ENCODE measurements at places on chromosomes 2 and 18.

DNA sequence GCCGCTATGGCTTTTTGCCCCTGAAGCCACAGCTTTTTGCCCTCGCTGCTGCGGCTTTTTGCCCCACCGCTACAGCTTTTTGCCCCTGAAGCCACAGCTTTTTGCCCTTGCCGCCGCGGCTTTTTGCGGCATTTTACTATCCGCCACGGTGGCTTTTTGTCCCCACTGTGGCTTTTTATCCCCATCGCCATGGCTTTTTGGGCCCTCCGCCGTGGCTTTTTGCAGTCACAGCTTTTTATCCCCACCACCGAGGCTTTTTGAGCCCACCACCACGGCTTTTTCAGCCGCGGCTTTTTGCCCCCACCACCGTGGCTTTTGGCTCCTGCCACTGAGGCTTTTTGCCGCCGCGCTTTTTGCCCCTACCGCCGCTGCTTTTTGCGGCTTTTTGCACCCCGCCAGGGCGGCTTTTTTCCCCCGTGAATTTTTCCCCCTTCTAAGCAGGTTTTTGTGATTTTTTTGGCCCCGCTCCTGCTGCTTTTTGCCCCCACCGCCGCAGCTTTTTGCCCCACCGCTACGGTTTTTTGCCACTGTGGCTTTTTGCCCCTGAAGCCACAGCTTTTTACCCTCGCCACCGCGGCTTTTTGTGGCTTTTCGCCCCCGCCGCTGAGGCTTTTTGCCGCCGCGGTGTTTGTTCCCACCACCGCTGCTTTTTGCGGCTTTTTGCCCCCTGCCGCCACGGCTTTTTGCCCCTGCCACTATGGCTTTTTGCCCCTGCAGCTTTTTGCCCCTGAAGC, 2797.2 kb upstream of the TEKT4 start:
- DNase-seq, result no peak

DNA sequence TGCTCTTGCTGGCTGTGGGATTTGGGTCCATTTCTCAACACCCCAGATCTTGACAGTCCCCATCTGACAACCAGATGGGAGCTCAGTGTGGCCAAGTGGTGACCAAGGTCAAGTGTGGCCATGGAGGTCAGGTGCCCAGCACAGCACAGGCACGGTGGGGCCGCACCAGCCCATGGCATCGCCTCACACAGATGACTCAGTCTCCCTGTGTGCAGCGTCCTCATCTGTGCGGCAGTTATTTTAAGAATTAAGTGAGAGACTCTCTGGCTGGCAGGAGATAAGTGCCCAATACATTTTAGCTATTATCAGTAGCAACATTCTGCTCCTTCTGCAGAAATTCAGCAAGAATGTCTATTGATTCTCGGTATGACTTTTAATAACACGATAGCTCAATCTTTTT, 167.2 kb downstream of the DDX1 start:
- DNase-seq, result no peak

GRCh38 chr2:109432421-109432820, 181.3 kb downstream of the SEPTIN10 start:
- DNase-seq, result no peak

- DNase-seq, result no peak
These were observed 18.7 kb upstream of the MAP4K3 start for GRCh38 chr2:39455826-39456225.

DNA sequence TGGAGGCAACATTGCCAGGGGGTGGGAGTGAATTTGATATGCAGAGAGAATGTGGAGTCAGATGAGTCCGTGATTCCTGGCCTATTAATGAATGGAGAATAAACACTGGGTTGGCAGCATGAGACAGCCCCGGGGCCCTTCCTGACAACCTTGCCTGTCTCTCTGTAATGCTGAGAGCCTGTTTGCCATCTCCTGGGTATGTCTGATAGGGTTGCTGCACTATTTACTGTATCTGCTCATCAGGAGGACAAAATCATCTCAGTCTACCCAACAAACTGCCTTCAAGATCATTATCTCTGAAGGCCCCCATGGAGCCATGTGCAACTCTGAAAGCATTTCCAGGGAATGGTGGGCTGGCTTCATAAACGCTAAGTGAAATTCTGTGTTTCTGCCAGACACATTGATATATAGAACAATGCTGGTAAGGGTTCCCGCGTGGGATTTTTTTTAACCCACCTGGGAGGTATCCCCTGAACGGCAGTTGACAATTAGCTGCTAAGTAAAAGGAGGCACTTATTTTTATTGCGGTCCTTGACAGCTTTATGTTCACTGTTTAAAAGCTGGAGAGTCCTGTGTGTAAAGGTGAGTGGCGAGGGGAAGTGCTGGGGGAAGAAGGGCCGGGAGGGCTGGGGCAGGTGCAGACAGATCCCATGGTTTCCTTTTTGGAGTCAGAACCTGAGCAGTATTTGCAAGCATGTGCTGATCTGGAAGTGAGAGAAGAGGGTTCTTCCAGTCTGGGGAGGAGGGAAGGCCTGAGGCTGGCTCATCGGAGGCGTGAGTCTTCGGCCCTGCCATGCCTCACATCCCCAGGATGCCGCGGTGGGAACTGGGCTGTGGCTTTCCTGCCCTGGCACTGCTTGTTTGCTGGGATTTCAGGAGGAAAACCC, 64.8 kb downstream of the ARHGAP25 start:
- no peak for DNase-seq

DNA sequence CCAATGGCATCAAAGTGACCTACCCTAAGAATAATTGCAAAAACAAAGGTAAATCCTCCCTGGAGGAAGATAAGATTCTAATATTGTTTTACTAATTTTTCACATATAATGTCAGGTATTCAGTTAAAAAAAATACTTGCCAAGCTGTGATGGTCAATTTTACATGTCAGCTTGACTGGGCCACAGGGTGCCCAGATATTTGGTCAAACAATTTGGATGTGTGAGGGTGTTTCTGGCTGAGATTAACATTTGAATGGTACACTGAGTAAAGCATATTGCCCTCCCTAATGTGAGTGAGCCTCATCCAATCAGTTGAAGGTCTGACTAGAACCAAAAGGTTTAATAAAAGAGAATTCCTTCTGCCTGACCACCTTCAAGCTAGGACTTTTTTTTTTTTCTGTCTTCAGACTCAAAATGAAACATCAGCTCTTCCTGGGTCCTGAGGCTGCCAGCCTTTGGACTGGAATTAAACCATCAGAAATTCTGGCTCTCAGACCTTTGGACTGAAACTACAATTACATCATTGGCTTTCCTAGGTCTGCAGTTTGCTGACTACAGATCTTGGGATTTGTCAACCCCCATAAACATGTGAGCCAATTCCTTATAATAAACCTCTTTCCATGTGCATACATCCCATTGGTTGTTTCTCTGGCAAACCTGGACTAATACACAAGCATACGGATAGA, 65.4 kb downstream of the LDAH start:
- no peak for DNase-seq

DNA sequence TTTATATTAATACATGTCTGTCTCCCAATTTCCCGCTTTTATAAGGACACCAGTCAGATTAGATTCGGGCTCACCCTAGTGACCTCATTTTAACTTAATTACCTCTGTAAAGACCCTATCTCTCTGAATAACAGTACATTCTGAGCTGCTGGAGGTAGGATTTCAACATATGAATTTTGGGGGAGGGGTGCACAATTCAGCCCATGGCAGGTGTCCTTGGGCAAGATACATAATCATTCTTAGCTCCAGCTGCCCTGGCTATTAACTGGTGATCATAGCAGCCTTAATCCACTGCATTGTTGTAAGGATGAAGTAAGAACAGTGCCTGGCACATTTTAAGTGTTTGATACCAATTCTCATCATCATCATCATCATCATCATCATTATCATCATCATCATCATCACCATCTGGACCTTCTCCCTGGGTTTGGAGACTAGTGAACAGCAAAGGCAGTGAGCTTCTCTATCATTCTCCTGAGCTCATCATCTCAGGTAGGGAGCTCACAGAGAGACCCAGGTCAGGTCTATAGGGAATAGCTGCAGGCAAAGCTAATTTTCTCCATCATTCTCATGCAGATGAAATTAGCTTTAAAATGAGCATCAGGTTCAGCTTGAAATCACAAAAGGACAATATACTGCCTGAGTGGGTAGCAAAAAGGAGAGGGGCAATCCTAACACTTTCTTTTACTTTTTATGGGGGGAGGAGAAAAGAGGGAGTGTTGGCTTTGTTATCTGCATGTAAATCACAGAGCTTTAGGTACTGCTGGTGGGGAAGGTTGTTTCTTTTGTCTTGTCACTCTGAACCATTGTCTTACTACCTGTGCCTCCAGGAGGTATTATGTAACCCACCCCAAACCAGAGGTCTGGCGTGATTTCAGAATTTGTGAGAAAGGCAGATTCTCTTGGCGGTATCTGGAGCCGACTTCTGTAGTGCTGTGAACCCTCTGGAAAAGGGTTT, 125.5 kb upstream of the SPRED2 start:
- no peak for DNase-seq

DNA sequence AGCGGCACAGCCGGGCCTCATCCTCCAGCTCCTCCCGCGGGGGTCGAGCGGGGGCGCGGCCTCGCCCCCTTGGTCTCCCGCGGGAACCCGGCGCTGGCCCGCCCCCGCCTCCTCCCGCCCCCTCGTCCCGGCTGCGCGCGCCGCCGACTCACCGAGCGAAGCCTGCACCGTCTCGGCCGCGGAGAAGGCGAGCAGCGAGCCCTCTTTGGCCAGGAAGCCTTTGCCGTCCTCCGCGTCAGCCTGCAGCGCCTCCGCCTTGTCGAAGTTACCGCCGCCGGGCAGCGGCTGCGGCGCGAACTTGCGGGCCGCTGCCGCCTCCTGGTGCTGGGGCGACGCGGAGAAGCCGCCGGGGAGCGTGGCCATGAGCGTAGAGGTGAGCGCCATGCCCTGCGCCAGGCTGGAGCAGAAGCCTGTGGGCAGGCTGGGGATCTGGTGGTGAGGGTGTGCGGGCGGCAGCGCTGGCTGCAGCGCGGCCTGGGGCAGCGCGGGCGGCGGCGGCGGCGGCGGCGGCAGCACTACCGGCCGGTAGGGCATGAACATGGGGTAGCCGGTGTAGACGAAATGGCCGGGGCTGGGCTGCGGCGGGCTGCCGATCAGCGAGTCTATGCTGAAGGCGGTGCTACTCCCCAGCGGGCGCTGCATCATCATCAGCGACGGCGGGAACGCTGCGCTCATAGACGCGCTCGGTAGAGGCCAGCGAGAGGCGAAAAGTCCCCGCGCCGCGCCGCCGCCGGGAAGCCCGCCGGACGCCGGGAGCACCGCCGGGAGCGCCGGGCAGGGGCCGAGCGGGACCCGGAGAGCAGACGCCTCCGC, 683 bp downstream of the GBX2 start:
- DNase-seq, result no peak

DNA sequence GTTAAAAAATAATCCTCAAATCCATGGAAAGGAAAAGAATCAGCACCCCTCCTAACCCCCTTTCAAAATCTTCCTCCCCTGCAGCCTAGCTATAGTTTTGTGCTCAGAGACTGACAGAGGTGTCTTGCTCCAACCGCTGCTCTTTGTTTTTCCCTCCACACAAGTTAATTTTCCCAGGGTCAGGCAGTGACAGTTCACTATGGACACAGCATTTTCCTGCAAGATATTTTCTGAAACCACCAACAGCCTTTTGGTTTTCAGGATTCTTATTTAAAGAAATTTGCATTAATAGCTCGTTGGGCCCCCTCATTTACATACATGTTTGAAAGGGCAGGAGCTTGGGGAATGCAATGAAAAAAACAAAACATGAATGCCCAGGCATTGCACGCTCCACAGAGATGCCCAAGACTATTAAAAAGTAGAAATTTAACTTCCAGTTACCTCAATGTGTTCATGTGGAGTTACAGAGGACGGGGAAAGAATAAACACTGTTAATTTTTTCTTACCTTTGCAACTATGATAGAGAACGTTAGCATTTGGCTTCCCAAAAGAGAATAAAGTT, 71.4 kb upstream of the CXCR4 start:
- DNase-seq, result no peak

GRCh38 chr2:216410550-216410949, 1.7 kb upstream of the SMARCAL1 start:
- DNase-seq, result no peak

DNA sequence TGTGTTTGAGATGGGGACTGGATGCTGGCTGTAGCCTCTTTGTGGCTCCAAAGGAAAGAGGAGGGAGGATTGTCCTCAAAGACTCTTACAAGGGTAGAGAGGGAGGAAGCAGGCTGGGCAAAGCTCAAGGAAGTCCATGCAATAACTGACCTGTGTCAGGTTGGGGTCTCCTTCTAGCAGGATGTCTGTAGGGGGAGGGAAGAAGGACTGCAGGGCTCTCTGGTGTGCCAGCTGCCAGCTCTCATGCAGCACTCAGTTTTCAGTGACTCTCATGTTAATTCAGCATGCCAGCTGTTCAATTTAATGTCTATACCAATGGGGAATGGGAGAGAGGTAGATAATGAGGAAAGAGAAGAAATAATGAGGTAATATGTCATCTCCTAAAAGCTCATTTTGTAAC, 85.3 kb upstream of the RANBP2 start:
- no peak for DNase-seq

DNA sequence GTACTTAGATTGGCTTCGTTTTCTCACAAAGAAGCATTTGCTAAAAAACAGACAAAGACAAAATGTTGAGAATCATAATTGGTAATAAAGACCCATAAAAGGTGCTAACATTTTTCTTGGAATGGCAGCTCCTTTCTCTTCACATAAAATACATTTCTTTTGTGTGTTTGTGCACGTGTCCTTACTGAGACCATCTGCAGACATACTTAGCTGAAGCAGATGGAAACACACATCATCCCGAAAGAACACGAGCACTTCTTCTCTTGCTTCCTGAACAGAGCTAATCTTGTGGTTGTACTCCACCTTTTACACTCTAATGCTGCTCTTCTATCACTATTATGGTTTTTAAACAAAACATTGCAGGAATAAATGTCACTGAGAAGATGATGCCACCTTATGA, 142.5 kb downstream of the SPHKAP start:
- DNase-seq, result no peak

DNA sequence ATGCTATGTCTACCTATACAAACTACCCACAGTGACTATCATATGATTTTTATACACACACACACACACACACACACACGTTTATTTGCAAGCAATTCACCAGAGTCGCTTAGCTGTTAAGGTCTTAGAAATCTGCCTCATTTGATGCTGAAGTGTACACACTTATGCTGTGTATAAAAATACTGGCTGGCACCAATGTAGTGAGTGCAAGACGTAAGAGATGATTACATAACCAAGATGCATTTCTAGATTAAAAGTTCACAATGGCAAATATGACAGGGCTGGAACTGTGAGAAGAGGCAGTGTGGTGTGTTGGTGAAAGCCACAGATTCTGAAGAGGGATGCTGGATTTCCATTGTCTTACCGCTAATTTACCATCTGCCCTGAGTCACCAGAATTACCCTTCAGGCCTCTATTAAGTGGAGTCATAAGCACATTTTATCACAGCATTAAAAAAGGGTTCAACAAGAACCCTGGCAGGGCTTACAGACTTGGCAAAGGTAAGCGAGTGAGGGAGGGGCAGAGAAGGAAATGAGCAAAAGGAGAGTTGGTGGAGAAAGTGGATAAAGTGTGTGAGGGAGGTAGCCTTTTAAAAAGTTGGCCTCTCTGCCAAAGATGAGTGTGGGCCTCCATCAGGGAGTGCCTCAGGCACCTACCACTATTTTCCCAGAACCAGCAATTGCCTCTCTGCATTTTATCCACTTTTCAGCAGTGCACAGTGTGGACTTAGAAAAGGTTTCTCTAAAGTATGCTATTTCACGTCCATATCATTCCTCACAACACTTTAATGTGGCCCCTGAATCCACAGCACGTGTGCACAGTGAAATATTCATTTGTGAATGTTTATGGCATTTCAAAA, 21.5 kb downstream of the MEIS1 start:
- DNase-seq, result no peak
